ENCODE measurements at places on chromosomes 6 and 20.
A peak's percentile ranks its signal among the peaks of the same experiment; 100 is the strongest.

DNA sequence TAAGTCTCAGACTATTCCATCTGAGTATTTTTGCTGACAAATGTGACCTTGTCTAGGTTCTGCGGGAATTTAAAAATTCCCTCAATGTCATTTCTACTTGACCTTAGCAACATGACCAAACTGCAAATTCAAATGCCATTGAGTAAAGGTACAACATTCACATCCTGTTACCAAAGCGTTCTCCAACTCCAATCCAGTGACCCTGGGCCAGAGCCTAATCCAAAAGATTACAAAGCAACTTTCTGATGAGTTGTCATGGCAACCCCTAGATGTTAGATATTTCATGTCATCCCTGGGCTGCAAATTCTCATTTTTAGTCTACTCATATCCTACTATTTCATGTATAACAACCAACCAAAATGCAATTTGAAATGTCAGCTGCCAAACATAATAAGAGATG lies 65.3 kb downstream of the BACH2 start:
- DNase-seq: no peak

GRCh38 chr6:24931296-24931695 lies 4.5 kb downstream of the RIPOR2 start:
- DNase-seq: no peak

GRCh38 chr20:3563548-3564177 lies 92.8 kb downstream of the ATRN start:
- DNase-seq: peak; percentile 60

GRCh38 chr6:24909241-24910216 lies 26.2 kb downstream of the RIPOR2 start:
- peak; percentile 39 for DNase-seq

Data from eye (tissue), 1 donor.